ENCODE measurements at places on chromosomes 2 and 18.
A peak's percentile ranks its signal among the peaks of the same experiment; 100 is the strongest.

GRCh38 chr2:85368921-85369320 lies 14.4 kb downstream of the ELMOD3 start:
- peak; percentile 31 for DNase-seq

DNA sequence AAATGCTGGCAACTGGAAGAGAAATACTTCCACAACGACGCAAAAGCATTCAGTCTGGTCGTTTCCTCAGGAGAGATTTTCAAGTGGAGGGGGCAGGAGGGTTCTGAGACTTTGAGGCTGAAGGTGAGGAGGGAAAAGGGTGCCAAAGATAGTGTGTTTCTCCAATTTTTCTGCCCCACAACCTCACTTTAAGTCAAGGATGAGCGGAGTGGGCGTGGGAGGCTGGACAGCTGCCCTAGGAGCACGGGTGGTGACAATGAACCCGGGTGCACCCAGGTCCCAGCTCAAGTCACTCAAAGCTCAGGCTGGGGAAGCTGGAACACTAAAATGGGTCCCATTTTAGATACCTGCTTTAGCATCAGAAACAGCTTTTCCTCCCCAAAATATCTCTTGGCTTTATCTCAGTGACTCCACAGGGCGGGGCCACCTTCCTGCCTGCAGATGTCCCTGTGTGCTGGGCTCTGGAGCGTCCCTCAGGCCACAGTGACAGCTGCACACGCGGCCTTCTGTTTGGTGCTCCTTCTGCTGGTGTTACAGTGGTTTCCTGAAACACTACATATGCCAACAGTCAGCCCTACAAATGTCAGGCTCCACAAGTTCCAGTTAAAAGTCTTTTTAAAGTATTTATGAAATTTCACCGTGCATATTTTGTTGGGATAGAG lies 1.4 kb upstream of the MBP start:
- no peak for DNase-seq

- DNase-seq, result no peak
Measured at GRCh38 chr2:235541838-235542549, 48.2 kb downstream of the AGAP1 start.

- no peak for DNase-seq
Measured at GRCh38 chr2:241560883-241561474, 2.4 kb downstream of the BOK start.

GRCh38 chr2:218021536-218022071 lies 18.8 kb upstream of the TNS1 start:
- no peak for DNase-seq

DNA sequence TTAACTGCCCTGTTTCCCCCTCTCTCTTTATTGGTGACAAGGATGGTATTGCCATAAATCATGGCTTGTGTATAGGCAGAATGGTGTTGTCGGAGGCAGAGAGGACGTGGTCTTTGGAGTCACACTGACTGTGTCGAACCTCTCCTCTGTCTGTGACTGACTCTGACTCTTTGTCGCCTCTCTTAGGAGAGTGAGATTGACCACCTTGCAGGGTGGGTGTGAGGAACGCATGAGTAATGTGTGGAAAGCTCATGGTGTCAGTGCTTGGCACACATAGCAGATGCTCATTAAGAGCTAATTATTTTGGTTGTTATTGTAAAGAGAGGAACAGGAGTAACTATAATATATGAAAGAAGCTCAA lies 145.6 kb downstream of the TTC27 start:
- DNase-seq, result no peak

- no peak for DNase-seq
Measured at GRCh38 chr2:26172871-26173775, at the start of gene GAREM2. TSS of gene GAREM2 (plus strand) at chr2:26173088. CDS start at chr2:26173221, 133 bp downstream.

DNA sequence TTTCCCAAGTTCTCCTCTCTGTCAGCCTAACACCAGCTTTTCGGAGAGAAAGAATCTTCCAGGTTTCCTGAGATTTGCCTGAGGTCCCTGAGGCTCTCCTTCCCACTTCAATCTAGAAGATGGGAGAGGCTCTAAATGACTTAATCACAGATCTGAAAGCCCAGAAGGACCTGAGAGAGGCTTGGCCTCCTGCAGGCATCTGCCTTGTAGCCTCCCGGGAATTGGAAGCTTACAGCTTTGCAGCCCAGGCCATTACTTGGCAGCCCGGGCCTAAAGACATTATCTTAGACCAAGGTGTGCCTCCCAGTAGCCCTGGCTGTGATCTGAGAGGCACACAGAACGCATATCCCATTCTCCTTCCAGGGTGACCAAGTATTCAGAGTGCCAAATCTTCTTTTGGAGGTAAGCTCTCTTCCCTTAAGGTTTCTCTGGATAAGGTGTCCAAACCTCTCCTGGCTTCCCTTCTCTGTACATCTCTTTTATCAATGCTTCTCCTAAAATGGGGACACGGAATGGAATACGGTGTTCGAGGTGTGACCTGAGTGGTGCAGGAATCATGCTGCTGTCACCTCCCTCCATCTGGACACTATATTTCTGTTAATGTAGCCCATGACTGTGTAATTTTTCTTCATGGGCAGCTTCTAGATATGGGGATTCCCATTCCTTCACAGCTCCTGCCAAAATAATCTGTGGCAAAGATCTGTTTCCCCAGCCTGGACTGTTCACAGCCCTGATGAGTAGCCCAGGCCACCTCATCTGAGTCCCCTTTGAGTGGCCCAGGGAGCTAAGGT lies 16.0 kb downstream of the CTIF start:
- DNase-seq, result no peak

DNA sequence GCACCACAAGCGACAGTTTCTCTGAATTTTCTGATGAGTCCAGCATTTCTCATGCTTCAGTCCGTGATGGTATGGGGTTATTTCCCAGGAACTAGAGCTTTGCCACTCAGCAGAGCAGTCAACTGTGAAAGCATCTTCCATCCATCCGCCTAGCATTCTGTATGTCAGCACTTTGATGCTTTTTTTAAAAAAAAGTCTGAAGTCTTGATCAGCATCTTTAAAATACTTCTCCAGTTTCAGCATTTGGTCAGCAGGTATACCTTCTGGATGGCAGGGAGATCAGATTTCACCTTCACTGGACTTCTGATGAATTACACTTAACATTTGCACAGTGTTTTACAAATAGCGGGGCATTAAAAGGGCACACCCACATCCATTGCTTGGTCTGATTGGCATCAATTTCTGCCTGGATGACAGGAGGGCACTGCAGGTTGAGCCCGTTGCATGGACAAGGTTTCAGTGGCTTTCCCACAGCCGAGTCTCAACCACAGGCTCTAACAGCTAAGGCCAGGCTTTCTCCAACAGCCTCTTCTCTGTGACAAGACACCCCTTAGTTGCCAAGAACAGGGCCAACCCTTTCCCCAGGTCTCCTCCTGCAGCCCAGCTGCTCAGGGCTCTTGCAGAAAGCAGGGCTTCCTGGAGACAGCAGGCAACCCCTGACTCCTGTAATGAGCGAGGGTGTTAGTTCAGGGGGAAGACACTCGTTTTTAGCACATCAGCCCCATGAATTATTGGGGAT lies 54.0 kb downstream of the EMILIN2 start:
- no peak for DNase-seq

- DNase-seq, result peak; percentile 59
Measured at GRCh38 chr2:70104231-70105111, 17.2 kb downstream of the PCBP1 start.

- DNase-seq, result no peak
Measured at GRCh38 chr2:211132573-211132972, 576.2 kb downstream of the CPS1 start.

DNA sequence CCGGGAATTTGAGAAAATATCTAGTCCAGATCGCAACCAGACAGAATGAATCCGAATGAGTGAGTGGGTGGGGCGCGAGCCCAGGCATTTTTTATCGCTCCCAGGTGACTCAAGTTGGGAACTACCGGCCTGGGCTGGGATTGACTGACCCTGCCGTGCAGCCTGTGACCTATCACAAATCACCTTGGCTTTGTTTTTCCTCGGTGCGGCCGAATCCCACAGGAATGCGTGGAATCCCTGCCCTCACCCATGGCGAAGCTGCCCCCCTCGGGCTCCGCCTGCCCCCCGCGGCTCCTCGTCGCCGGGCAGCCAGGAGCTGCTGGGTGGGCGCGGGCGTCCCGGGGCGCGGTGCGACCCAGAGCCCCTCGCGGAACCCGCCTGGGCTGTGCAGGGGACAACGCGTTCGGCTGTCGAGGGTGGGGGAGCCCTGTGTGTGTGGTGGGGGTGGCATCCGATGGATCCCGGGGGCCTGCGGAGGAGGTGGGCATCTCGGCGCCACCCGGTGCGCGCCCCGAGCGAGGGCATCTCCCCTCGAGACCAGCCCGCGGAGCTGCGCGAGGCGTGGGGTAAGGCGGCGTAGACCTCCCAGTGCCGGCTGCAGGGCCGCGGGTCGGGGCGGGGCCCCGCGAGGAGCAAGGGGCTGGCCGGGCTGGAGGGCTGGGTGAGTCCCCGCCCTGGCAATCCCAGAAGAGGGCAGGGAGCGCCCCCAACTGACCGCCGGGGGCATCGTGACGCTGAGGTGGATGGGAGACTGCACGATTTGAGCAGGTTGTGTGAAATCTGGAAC lies 16.5 kb downstream of the B3GNT7 start:
- DNase-seq, result peak; percentile 72

GRCh38 chr2:231614559-231615057 lies 21.9 kb downstream of the TEX44 start:
- DNase-seq, result no peak

- no peak for DNase-seq
Measured at GRCh38 chr2:171800639-171801038, 93.4 kb downstream of the SLC25A12 start.

DNA sequence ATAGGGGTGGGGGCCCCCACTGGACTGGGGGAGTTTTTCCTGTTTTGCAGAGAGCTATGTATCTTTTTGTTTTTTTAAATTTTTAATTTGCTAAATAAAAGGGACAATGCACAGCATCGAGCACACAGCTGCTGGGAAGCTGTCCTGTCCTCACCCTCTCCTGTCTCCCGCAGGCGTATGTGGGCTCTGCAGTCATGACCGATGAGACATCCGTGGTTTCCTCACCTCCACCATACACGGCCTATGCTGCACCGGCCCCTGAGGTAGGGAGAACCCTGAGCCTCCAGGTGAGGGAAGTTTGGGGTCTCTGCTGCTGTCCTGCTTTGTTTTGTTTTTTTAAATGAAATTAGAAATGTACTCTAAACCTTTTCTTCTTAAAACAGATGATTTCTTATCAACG lies 27.6 kb downstream of the PLEKHB2 start:
- no peak for DNase-seq

DNA sequence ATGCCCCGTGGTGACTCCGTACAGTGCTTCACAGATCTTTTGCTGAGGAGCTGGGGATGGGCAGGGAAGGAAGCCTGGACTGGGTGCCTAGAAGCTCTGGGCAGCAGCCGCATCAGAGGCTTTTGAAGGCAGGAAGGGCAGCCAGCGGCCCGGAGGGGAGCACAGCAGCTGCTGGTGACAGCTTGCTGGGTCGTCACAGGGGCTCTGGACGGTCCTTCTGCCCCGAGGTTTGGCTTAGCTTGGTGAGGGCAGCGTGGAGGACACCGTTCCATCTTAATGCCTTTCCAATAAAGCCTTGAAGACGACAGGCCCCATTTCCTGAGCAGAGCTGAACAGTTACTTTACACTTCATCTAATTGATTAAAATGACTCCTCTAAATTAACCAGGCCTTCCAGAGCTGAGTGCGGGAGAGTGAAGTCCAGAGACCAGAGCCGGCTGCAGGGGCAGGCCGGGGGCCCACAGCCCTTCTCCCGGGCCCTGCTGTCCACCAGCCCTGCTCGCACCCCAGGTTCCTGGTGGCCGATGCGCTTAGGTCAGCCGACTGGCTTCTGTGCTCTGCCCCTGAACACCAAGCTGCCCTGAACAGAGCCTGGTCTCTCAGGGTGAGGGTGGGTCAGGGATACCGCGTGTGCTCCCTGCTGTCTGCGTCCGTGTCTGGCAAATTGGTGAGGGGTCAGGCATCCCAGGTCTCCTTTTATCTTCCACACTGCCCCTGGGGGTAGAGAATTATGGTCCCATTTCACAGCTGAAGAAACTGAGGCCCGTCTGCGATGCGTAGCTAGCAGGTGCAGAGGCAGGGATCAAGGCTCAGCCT lies 43.5 kb downstream of the RRM2 start:
- no peak for DNase-seq

DNA sequence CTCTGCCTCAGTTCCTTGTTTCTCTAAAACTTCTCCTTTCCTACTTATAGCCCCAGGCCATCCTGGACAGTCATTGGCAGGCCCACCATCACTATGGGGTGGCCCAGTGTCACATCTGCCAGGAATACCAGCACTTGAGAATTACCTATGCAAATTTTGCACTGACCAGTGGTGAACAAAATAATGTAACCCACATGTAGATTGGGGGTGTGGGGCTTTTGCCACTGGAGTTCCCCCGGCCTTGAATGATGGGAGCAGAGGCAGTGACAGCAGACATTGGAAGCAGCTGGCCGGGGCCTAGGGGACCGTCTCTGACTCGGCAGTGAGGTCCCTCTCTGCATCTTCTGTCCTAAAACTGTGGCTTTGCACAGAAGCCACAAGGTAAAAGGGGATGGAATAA lies 24.9 kb upstream of the DNMT3A start:
- no peak for DNase-seq

GRCh38 chr2:69966496-69966895 lies 5.1 kb upstream of the ASPRV1 start:
- no peak for DNase-seq

GRCh38 chr2:223560749-223561435 lies 41.3 kb downstream of the SCG2 start:
- DNase-seq, result peak; percentile 51

- DNase-seq, result peak; percentile 45
Measured at GRCh38 chr2:174138161-174138560, 110.2 kb downstream of the OLA1 start.

DNA sequence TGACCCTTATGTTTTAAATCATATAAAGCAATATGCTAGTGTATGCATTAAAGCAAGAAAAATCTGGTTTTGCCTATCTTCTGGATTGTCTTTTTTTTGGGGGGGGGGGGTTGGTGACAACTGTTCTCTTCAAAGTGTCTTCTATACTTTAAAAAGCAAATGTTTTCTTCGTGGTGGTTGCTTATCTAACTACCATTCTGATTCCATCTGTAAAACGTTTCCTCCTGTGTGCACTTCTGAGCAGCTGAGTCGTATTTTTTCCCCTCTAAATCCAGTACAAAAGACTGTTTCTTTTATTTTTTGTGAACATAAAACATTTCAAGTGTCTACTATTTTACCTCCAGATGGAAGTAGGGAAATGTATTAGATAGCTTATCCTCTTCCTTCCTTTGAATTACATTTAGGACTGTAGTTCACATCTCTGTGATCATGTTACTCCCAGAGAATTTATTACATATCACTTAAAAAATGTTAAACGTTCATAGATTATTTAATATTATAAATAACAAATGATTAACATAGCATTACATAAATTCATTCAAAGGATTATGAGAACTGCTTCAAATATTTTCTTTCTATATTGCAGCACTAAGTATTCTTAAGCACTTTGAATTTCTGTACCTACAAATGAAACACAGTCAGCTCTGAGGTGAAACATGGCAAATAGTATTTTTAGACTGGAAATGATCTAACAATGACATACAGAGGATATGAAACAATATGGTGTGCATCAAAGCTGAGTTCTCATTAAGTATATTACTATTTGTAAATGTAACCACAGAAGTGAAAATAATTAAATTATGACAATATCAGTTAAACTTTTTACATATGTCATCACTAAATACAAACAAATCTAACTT lies 56.4 kb downstream of the SCN3A start:
- no peak for DNase-seq

GRCh38 chr2:217048730-217049129 lies 188.9 kb upstream of the TNP1 start:
- DNase-seq, result no peak

- no peak for DNase-seq
Measured at GRCh38 chr2:83233781-83234180, 1225.3 kb downstream of the SUCLG1 start.

- no peak for DNase-seq
Measured at GRCh38 chr2:53067056-53067455, 700.5 kb upstream of the CHAC2 start.

Data from fibroblast of mammary gland (primary cell).